Activated CD4-positive, CD25-positive, alpha-beta regulatory T cell (primary cell): ENCODE measurements at places on chromosomes 12 and 14.

- no peak for DNase-seq
These were observed 401.3 kb upstream of the PDE3A start for GRCh38 chr12:19967001-19967400.

GRCh38 chr12:14771651-14772137 is 31.6 kb downstream of the WBP11 start:
- DNase-seq = no peak

DNA sequence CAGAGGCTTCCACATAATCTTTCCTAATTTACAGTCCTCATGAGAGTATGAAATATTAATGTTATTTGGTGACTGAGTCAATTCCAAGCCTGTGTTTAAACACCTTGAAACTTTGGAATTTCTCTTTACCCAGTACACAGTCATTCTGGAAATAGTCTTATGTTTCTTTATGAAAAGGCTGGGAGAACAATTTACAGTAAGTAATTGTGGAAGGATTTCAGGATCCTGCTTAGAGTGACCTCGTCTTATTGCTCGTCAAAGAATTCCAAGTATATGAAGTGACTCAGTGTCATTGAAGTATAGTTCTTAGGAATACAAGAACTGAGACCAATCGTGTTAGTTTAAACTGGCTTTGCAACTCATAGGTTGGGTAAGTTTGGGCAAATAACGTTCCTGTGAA is 634.2 kb downstream of the SLC16A7 start:
- no peak for DNase-seq

DNA sequence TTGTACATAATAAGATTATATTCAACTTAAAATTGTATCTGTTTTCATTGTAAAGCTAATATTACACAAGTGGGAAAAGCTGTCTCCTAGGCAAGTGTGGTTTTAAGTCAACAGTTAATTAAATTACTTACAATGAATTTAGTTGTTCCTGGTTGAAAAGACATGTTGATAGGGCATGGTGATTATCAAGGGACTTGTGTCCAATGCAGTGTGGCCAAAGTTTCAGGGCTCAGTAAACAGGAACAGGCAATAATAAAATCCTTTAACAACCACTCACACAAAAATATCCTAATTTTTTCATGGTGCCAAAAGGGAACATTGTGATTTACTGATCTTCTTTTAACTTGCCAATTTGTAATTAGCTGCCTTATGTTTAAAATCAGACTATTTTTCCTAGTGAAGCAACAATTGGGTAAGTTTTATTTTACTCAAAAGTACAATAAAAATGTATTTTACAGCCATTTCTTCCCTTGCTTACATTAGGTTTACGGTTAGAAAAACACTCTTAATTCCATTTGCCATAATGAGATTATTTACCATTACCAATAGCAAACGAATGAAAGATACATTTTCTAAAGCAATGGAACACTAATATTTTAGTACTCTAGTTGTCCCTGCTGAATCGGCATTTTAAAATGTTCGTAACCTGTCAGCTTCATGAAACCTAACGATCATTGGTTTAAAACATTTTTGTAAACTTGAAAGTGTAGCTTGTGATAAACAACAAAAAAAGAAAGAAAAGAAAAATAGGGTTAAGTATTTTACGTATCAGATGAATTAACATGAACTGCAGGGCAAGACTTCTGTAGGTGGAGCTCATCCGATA is 1.8 kb upstream of the WNK1 start:
- DNase-seq = no peak

DNA sequence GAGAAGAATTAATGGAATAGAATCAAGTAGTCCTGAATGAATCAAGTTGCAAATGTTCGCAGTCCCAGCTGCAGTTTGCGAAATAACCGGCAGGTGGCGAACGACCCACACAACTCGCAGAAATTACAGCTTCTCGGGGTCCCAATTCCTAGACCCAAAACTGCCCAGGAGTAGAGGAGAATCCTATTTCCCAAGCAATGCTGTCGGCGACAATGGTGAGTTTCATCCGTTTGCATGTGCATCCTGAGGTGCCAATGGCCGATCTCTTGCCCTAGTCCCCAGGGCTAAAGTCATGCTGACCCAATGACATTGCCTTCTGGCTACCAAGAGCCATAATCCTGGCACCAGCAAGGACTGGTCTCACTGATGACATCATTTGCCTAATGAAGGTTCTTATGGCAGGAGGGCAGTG is 8.5 kb upstream of the ASCL1 start:
- peak; percentile 52 for DNase-seq

DNA sequence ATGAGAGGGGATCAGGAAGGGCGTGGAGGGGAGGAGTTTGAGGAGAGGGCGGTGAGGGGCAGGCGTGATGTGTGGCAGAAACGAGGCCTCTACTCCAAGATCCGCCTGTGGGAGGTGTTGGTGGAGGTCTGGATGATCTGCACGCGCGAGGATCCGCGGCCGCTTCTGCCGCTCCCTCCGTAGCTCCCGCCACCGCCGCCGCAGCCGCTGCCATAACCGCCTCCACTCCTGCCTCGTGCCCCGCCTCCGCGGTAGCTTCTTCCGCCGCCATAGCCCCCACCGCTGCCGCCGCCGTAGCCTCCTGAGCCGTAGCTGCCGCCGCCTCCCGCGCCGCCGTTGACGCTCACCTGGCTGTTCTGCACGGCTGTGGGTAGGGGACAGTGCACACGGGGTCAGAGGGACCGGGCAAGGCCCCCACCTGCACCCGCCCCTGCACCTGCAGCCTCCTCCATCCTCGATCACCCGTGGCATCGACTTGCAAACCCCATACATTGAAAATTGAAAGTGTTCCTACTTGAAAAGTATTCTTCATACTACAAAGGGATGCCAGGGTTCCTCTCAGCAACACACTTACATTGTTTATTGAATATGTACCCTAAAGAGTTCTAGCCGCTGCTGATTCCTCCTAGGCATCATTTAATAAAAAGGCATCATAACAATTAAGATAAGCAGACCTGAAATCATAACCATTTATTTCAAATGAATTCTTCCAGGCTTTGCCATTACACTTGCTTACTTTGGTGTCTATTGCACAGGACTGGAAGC is 11.1 kb upstream of the KRT1 start:
- DNase-seq = peak; percentile 38

DNA sequence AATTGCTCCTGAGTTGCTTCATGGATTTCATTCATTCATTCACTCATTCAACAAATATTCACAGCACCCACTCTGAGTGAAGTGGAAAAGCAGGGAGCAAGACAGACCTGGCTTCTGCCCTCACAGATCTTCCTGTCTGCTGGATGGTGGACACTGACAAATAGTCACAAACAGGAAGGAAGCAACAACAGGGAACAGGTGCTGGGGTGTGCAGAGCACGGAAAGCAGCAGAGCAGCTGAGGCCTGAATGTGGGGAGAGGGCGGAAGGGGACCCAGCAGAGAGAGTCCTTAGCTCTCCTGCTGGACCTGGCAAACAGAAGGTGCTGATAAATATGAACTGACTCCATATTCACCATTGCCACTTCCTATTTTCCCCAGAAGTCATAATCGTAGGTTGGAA is 54.4 kb downstream of the SETD3 start:
- DNase-seq = no peak

DNA sequence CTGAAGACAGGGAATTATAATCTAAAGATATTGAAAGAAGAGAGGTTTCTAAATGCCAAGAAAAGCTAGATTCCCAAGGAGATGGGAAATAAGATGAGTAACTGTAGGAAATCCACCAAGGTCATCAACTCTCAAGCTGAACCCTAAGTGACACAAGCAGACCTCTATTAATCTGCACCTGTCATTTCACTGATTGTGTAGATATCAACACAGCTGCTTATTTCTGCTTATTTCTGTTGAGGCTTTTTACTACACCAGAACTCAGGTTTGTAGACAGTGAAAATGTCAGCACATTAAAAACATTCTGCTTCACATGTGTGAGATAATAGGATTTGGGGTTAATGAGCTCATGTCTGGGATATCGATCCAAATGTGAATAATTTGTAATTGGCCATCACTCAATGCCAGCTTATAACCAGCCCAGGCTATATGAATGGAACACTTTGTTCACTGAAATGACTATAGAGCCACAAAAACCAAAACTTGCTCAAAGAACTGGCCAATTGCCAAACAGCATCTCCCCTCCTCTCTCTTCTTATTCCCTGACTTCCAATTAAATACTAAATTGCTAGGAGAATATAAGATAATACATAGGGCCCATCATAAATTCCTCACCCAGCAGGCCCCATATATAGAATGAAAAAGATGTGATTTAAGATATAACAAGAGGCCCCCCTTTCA is 188.7 kb upstream of the ARID2 start:
- DNase-seq = no peak

- no peak for DNase-seq
These were observed 2.5 kb downstream of the PTGDR start for GRCh38 chr14:52269982-52270381.

- no peak for DNase-seq
These were observed 10.6 kb upstream of the KITLG start for GRCh38 chr12:88590851-88591250.

GRCh38 chr12:79331870-79332269 is 358.9 kb downstream of the PAWR start:
- DNase-seq = no peak

DNA sequence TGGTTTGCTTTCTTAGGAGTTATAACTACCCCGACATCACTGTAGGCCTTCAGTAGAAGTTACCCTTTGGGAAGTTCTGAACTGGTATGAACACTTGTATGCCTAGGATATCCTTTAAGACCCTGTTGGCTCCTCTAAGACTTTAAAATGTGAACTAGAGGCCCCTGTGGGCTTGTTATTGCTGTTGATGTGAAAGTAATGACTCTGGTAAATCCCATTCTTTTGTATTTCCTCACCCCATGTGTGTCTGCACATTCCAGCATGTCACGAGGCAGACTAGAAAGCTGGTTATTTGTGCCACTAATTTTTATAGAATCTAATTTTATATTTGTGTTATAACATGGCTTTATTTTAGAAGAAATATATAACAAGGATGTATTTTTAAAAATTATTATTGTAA is 48.9 kb downstream of the SERPINA10 start:
- no peak for DNase-seq

DNA sequence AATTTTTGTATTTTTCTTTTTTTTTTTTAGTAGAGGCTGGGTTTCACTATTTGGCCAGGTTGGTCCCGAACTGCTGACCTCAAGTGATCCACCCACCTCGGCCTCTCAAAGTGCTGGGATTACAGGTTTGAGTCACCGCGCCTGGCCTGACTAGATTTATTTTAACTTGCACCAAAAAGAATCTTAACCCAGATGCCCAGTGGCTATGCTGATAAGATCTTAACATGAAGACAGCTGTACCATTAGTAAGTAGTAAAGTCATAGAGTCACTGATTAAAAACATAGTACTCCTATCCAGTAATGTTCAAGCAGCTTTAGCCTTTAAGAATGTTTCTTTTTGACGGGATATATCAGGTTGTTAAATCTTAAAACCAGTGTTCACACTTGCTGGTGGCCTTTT is 1061.8 kb upstream of the FLRT2 start:
- DNase-seq = no peak

- no peak for DNase-seq
These were observed 572 bp upstream of the RASSF8 start for GRCh38 chr12:25957793-25958427.

DNA sequence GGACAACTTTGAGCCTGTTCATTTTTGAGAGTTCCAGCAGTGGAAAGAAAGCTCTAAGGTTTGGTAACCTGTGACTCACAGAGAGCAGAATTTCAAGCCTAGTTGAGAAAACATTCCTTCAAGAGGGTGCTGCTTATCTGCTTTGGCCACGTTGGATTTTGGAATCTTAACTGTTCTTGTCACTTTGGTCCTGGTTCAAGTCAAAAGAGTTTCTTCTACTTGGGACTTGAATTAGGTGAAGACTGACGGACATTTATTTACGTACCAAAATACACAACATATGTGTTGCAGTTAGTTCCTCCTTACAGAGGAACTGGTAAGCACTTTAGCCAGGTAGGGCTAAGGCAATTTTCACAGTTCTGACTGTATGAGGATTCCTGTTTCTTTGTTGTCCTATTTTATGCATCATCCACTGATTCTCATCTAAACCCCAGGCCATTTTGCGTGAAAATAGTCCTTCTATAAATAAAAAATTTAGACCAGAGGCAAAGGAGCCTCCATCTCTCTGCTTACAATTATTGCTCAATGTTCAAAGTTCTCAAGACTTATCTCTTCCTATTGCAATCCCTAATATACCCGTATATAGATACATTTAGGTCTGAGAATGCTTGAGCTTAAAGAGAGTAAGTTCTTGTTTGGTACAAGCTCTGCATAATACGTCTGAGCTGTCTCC is 580.9 kb downstream of the DIO2 start:
- no peak for DNase-seq

DNA sequence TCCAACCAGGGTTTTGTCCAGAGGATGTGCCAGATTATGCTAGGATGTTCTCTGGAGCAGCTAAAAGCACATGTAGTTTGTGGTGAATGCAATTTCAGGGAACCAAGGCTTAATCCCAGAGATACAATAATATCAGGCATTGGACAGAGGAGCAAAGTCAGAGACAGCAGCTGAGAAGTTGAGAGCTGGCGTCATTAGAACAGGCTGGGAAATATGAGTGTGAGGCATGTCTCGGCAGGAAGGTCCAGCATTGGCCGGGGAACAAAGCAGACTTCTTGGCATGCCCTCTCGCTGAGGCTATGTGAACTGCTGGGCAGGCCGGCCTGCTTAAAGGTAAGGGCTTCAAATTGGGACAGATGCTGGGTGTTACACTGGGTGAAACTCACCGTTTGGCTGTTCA is 125.4 kb downstream of the CAND1 start:
- DNase-seq = no peak

GRCh38 chr14:52279408-52279807 is 11.9 kb downstream of the PTGDR start:
- no peak for DNase-seq

GRCh38 chr12:85058339-85058738 is 22.2 kb downstream of the LRRIQ1 start:
- DNase-seq = no peak

DNA sequence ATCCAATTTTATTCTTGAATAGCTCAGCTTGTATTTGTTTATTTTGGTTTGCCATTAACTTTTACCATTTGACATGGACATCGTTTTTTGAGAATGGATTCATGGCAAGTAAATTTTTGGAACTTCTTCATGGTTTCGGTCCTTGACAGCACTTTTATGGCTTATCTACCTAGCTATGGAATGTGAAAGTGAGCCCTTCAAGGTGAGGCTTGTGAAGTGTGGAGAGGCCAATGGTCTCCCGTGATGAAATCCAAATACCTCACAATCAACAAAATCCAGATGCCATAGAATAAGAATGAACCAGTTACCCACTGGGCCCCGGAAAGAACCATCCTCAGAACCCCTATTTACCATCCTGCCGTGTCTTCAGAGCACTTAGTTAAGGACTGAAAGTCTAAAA is 978.8 kb downstream of the FSCB start:
- DNase-seq = no peak
